ENCODE measurements at places on chromosomes 11 and 22. TPM values are rescaled to one million over a fixed set of nuclear protein-coding genes. Genes with fewer than 3 reads are reported as not detected.

Gene OR52H1
- not detected for polyA plus RNA-seq

Gene LIPT2
- 2.6 TPM for polyA plus RNA-seq

Gene CSNK1E
- polyA plus RNA-seq: 183 TPM

Gene NAP1L4
- polyA plus RNA-seq: 65.1 TPM

Data from BJ (cell line).